CD4-positive, alpha-beta T cell treated with Interleukin-21 for 1 hour (primary cell): ENCODE measurements at places on chromosomes 13 and 19.

GRCh38 chr13:107832500-107833100, 382.7 kb downstream of the LIG4 start:
- DNase-seq: no peak

GRCh38 chr13:61954092-61954491, 538.4 kb upstream of the PCDH20 start:
- no peak for DNase-seq

- DNase-seq: peak; percentile 79
These were observed 4.6 kb upstream of the SIGLEC10 start for GRCh38 chr19:51422053-51422448.

DNA sequence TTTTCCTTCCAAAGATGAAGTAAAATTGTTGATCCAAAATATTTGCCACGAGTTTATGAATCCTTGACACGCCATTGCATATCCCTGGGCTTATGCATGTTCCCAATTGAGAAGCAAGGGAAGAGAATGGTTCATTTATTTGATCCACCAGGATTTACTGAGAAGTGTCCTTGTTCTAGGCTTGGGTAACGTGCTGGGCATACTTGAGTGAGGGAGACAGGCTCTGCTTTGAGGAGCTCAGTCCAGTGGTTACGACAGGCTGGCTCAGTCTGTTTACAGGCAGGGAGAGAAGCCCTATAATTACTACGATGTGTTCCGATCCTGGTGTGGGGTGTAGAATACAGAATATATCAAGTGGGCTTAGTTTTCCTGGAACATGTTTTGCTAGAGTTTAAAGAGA, 6.3 kb upstream of the PNMA8C start:
- DNase-seq: no peak

GRCh38 chr19:48907671-48908070, 7.6 kb downstream of the NUCB1 start:
- DNase-seq: no peak

GRCh38 chr19:4375164-4376027, 25.0 kb downstream of the SH3GL1 start:
- no peak for DNase-seq

GRCh38 chr19:16801600-16802013, 27.6 kb upstream of the SIN3B start:
- DNase-seq: no peak

GRCh38 chr13:30257468-30258099, 49.8 kb downstream of the KATNAL1 start:
- no peak for DNase-seq
